ENCODE measurements at places on chromosomes 3 and 15.
A peak's percentile ranks its signal among the peaks of the same experiment; 100 is the strongest.

GRCh38 chr15:20348291-20348899 lies 193.2 kb downstream of the GOLGA6L6 start:
- DNase-seq, result no peak

- no peak for DNase-seq
Measured at GRCh38 chr15:74399100-74399499, 31.7 kb upstream of the CYP11A1 start.

DNA sequence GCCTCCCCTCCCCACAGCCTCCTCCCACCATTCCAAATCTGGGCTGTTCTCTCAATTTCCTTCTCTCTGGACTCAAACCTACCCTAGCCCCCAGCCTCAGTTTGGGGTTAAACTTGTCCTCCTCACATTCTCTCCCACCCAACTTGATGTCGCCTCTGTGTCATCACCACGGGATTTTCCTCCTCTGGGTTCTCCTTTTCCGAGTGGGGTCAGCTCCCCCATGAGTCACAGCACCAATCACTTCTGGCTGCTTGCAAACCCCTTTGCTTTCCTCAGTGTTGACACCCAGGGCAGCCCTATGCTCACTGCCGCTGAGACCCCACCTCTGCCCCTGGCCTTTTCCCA lies 451 bp downstream of the CCR5AS start:
- no peak for DNase-seq

GRCh38 chr3:48592519-48593087 lies 2.5 kb downstream of the COL7A1 start:
- DNase-seq, result no peak

- no peak for DNase-seq
Measured at GRCh38 chr15:71691458-71692417, 118.6 kb upstream of the NR2E3 start.

- no peak for DNase-seq
Measured at GRCh38 chr3:161794551-161794950, 297.9 kb downstream of the OTOL1 start.

DNA sequence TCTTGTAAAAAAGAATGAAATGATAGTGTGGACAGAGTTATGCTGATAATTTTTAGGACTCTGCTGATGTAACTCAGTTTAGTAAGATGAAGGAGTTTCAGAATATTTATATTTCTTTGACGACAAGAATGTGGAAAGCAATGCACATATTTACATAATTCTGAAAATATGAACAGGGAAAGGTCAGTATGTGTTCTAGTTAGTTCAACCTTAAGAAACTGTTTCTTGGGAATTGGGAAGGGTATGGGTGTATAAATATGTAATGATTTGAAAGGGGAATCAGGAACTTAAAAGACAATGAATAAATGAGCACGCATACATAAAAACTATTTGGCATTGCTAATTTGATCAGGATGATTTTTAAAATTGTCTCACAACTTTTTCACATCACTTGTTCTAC lies 1226.1 kb downstream of the SI start:
- no peak for DNase-seq

DNA sequence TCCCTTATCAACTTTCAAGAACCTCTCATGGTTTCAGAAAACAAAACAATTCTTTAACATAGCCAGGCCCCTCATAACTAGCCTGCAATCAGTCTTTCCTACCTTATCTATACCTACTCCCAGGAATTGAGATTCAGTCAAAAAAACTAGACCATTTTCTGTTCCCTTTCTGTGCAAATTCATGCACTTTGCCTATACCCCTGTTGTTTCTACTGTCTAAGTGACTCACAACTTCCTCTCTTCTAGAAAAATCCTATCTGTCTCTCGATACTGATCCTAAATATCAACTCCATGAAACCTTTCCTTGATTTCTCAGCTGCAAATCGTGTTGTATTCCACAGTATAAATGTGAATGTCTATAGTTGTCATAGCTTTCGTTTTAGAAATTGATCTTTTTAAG lies 10.9 kb upstream of the IL1RAP start:
- DNase-seq, result no peak

- no peak for DNase-seq
Measured at GRCh38 chr3:46058981-46059380, 31.7 kb upstream of the XCR1 start.

DNA sequence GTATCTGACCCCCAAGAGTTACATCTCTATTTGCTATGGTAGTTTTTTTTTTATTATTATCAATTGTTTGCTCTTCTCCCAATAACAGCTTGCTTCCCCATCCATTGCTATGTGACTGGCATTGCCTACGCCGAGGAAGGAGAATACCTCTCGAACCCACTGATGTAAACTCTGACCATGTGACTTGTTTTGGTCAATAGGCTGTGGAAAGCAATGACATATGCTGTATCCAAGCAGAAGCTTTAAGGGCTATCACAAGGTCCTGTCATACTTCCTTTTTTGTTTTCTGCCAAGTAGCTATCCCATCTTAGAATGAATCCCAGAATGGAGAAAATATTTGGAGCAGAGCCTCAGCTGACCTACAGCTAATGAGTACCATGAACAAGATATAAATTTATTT lies 111.0 kb upstream of the FRMD4B start:
- no peak for DNase-seq

DNA sequence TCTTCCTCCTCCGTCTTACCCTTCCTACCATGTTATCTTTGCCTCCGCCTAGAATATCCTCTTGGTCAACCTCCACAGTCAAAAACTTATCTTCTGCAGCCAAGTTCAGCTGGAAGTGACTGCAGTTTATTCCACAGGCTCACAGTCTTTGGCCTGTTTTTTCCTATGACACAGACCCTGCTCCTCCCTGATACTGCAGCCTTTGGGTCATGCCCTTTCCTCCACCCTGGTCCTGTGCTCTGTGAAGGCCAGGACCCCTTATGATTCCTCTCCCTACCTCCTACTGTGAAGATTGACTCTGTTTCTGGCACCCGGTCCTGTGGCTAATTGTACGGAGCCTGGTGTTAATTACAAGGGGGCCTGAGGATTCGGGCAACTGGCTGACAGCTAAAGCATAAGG lies 49.3 kb upstream of the SCN5A start:
- no peak for DNase-seq

DNA sequence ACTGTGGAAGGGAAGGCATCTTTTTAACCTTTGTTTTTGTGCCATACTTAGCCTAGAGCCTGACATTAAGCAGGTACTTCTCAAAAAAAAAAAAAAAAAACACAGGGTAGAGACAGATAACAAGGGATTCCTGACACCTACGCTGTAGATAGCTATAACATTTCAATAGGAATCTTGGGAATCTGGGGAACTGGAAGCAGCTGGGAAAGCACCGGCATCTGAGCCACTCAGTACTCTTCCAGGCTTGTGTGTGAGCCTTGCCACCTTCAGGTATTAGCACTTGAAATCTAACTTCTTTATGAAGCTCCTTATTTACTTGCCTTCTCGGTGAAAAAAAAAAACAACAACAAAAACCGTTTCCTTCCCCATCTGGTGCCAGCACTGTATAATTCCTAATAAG lies 46.8 kb downstream of the PIK3CA start:
- no peak for DNase-seq

DNA sequence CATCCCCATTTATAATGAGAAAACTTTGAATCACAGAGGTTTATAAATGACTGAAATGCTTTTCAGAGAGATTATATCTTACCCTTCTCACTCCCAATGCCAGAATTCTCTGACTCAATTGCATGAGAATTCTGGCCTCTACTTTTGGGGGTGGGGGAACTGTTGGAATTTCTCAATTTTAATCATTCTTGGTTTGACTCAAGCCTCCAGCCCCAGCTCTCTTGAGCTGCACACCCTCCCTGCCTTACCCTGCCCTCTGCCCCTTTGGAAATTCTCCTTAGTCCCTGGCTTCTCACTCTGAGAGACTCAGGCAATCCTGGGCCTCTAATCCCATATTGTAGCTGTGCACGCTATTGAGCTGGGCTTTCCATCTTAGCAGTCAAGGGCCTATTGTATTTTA lies 44.2 kb downstream of the ZNF589 start:
- DNase-seq, result no peak

DNA sequence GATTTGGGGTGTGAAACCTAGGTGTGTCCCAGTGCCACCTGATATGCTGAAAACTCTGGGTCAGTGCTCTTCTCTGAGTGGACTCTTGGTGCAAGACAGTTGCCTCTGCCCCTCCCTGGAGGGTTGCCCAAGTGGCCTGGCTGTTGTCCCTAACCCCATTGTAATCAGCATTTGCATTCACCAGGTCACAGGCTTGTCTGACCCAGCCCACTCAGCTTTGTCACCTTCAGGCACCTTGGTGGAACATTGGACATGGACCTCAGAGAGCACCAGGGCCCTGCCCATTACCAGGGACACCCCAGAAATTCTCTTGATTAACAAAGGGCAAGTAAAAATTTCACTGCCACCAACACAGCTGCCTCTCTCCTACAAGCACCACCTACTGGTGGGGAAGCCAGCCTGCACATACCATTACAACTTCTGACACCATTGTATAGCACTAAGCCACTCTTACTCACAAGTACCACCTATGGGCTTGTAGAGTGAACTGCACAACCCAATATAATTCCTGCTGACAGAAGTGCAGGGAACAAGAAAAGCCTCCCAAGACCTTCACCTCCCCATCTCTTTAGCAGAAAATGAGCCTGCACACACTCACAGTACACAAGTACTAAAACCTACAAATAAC lies 324.6 kb downstream of the EPHA6 start:
- peak; percentile 23 for DNase-seq

GRCh38 chr3:64224826-64225610 lies at the start of gene PRICKLE2:
Gene PRICKLE2 (minus strand): TSS chr3:64225466. CDS start chr3:64198927, 26,539 bp downstream.
- DNase-seq, result no peak

DNA sequence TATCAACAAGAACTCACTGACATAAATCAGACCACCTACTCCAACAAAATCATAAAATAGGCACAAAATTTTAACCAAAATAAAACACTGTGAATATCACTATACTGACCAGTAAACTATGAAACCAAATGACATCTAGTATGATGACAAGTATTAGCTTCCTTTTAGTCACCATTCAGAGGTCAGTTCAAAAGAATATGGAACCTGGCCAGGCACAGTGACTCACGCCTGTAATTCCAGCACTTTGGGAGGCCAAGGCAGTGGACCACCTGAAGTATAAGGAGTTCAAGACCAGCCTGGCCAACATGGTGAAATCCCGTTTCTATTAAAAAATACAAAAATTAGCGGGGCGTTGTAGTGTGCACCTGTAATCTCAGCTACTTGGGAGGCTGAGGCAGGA lies 65.8 kb downstream of the SMARCC1 start:
- DNase-seq, result no peak

GRCh38 chr3:149214702-149215101 lies 6.9 kb downstream of the CP start:
- DNase-seq, result peak; percentile 92

DNA sequence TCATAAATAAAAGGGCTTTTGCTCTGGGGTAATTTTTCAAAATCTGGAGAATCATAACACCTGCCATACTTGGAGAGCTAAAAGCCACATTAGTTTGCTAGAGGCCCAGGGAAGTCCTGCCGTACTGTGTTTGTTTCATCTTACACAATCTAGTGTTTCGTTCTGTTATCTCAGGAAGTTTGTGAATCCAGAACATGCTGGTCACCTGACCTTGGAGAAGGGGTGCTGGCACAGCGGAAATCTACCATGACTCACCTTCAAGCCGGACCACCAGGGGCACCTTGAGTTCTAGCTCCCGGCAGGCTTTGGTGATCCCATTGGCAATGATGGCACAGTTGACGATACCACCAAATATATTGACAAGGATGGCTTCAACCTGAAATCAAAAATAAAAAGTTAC lies 253.9 kb downstream of the SUCLG2 start:
- no peak for DNase-seq

DNA sequence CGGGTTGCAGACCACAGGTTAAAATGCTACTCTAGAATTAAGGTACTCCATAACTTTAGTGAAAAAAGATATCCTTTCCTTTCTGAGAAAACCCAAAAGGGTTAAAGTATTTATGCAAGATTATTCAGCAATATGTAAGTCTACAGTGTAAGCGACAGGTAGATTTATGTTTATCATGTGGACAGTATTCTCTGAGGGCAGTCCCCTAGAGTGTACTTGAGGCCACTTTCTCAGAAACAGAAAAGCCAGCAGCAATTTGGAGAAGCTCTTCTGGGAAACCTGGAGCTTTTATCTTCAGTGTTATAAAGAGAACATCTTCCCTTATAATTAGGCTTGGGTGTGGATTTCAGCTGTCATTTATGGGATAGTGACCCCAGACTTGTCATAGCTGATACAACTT lies 8.9 kb downstream of the ST3GAL6 start:
- no peak for DNase-seq

GRCh38 chr3:4986175-4986781 lies 7.0 kb downstream of the BHLHE40 start:
- DNase-seq, result no peak

DNA sequence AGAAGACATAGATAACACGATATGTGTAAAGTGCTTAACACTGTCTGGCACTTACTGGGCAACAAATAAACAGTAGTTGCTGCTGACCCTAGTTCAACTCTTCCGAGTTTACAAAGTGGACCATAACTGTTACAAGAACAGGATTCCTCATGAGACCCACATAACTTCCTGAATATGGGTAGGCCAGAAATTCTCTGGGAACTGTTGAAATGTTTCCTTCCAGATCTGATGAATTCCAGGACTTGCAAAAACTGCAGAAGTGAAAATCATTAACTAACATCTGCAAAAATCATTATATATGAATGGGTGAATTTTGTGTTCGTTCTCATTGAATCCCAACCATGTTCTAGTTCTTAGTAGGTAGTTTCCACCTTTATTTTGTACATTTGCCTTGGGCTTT lies 181.7 kb upstream of the MME start:
- DNase-seq, result no peak

- no peak for DNase-seq
Measured at GRCh38 chr15:40787344-40787841, 17.6 kb downstream of the C15orf62 start.

GRCh38 chr3:122077293-122078234 lies 22.4 kb downstream of the CD86 start:
- DNase-seq, result no peak

DNA sequence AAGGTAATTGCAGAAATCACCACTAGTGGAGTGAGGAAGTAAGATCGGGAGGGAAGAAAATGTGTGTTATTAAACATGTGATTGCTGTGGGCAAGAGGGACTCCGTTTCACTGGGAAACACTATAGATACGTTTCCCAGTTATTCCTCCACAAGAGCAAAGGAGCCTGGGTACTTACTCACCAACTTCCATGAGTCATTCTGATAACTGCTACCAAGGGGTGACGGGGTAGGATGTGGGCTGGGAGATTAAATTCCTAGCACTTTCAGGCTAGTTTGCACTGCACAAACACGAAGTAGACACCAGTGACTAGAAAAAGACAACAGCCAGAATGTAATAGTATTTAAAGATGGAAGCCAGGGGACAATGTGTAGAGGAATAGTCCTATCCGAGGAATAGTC lies 812.9 kb upstream of the CFAP20DC start:
- no peak for DNase-seq

DNA sequence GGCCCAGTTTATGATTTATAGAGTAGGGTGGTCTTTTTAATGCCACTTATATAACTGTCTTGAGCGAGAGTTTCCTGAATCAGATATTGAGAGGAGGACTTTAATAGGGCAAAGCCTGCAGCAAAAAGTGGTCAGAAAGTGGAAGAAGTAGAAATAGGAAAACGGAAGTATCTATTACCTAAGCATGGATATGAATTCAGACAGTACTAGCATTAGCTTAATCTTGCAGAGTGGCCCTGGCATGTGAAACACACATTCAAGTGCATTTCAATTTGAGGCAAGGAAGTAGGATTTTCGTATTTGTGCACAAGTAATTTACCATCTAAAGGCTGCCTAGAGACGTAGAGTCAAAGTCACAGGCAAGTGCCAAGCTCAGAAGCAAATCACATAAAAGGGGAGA lies 622.3 kb downstream of the DIPK2A start:
- DNase-seq, result no peak

- peak; percentile 94 for DNase-seq
Measured at GRCh38 chr3:161420746-161421145, 49.4 kb upstream of the SPTSSB start.

GRCh38 chr3:57840473-57840872 lies 84.4 kb downstream of the SLMAP start:
- DNase-seq, result no peak
